ENCODE measurements at places on chromosomes 5 and 9.

GRCh38 chr9:27628311-27628710 is 55.0 kb upstream of the C9orf72 start:
- DNase-seq, result no peak

DNA sequence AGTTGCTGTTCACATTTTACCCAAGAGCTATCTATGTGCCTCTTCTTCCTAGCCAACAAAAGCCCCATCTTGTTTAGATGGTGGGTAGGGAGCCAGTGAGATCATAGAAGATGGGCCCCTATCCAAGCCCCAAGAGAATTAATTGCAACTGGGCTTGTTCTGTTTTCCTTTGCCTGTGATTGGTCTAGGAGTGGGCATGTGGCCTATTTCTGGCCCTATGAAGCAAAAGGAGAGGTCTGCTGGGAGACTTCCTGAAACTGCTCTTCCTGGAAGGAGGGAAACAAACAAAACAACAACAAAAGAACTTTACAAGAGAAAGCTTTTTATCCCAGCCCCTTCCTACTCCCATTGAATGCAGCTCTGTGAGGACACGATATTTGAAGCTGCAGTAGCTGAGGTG is 32.5 kb upstream of the ALDOB start:
- DNase-seq, result no peak

DNA sequence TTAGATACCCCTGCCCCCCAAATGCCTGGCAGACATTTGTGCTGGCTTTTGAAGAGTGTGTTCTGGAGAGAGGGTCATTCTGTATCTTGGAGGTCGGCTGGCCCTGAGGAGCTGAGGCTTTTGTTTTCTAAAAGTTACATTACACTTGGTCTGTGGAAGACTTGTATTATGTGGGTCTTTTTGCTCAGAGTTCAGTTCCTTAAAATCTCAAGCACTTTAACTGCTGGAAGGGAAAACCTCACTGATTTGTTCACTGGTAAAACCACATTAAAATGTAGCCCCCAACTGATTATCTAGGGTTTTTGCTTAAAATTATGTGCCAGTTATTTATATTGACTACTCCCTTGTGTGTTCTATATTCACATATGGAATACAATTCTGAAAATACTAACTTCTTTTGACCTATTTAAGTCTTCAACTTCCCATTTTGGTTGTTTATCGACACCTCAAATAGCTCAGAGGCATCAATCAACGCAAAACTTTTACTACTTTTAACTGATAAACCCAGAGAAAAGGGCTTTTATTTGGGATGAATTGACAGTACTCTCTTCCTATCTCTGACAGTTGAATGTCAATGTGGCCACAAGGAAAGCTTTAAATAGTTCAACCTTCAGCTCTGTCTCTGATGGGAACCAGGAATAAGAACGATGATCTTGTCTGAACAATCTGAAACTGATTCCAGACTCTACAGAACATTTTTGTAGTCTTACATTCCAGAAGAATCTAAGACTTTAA is 54.0 kb upstream of the MAP3K1 start:
- no peak for DNase-seq

GRCh38 chr9:15231788-15232635 is 75.0 kb downstream of the TTC39B start:
- peak; percentile 37 for DNase-seq

GRCh38 chr5:110496276-110496675 is 230.2 kb downstream of the TMEM232 start:
- no peak for DNase-seq

GRCh38 chr5:118723021-118723338 is 265.4 kb downstream of the DTWD2 start:
- no peak for DNase-seq

- peak; percentile 77 for DNase-seq
Measured at GRCh38 chr9:109452761-109453160, 45.3 kb downstream of the PTPN3 start.

GRCh38 chr5:139947727-139948126 is 95.4 kb downstream of the NRG2 start:
- no peak for DNase-seq

GRCh38 chr5:120241400-120241799 is 222.7 kb upstream of the PRR16 start:
- no peak for DNase-seq

DNA sequence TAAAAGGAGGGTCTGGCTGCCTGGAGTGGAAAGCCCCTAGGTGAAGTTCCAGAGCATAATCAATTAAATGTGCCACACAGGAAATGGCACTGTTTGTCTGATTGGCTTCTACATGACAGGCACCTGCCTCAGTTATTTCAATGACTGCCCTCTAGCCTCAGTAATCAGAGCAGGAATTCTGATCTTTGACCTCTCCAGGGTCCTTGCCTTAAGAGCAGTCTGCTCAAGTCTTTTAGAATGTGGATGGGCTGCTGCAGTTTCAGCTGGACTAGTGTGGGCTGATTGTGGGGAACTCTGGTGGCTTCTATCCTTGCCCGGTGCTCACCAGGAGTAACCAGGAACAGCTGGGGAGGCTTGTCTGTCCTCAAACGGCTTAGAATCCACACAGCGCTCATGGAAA is 98.9 kb downstream of the LIX1 start:
- DNase-seq, result no peak

DNA sequence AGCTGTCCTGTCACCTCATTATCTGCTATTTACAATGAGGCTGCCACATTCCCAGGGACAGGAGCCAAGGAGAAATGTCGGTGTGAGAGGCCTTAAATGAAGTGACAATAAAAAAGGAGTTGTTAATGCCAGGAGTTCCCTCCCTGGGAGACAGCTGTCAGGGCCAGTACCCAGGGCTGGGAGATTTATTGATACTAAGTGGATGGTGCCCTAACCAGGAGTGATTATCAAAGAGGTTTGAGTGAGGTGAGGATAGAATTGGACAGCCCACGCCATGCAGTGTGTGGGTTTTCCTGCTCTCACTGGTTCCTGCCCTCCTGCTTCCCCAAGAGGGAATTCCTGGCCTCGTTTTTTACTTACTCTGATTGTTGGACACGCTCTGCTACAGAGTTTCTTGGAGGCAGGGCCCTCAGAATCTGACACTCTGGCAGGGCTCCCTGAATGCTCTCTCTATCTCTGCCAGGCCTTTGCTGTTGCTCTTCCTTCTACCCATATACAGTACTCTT is 150.8 kb downstream of the GRIA1 start:
- no peak for DNase-seq

- no peak for DNase-seq
Measured at GRCh38 chr9:69542058-69542457, 130.1 kb downstream of the APBA1 start.

GRCh38 chr9:137461663-137462395 is 2.7 kb upstream of the NSMF start:
- no peak for DNase-seq

GRCh38 chr9:2461892-2462291 is 159.7 kb upstream of the VLDLR start:
- peak; percentile 17 for DNase-seq

DNA sequence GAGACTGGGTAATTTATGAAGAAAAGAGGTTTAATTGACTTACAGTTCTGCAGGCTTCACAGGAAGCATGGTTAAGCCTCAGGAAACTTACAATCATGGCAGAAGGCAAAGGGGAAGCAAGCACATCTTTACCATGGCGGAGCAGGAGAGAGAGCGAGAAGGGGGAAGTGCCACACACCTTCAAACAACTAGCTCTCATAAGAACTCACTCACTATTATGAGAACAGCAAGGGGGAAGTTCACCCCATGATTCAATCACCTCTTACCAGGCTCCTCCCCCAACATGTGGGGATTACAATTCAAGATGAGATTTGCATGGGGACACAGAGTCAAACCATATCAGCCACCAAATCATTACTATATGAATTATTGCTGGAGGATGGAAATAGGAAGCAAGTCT is 30.3 kb upstream of the STX17 start:
- no peak for DNase-seq

DNA sequence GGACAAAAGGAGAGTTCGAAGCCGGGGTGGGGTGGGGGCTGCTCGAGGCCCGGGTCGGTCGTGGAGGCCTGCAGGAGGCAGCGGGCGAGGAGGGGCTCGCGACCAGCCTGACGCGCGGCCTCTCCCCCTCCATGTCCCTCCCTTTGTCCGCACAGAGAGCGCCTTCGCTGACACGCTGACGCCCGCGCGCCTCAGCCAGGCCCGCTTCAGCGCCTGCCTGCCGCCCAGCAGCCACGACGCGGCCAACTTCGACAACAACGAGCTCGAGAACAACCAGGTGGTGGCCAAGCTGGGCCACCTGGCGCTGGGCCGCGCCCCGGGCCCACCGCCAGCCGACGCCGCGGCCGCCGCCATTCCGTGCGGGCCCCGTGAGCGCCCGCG is 42.2 kb downstream of the NEURL1B start:
- no peak for DNase-seq

All from EH (cell line).